ENCODE measurements at places on chromosomes 3 and 15.

DNA sequence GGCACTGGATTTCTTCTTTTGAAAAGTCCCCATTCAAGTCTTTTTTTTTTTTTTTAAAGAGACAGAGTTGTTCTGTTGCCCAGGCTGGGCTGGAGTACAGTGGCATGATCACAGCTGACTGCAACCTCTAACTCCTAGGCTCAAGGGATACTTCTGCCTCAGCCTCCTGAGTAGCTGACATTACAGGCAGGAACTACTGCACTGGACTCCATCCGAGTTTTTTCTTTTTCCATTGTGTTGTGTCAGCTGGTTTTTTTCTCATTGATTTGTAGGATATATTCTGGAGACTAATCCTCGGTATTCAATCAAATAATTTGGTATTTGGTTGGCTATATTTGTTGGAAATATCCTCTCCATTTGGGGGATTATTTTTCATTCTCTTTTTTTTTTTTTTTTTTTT is 11.8 kb downstream of the POLR2M start:
- DNase-seq = no peak

GRCh38 chr15:73051391-73051806 is 864 bp upstream of the NEO1 start:
- no peak for DNase-seq

DNA sequence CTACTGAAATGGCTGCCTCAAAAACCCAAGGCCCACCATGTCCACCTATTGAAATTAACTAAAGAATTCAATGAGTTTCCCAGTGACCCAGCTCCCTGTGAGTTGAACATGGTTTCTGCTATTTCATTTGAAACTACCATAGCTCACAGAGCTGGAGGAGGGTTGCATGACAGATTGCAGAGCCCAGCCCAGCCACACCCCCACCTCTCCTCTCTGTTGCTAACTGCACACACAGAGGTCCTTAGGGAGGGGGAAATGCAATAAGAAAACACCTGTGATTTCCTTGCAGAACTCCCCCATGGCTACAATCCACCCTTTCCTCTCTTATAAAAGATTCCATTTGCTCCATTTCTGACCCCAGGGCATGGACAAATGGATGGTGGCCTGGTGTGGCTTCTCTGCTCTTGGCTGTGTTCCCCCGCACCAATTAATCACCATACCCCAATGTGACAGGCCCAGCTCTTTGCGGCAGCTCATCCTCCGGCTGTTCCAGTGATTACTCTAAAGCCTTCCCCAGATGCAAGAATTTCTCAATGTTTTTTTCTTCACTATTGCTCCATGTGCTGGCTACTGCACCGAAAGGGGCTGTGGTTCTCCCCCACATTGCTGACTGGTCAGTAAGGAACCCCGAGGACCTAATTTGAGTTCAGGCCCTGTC is 208.4 kb upstream of the KBTBD8 start:
- DNase-seq = no peak

DNA sequence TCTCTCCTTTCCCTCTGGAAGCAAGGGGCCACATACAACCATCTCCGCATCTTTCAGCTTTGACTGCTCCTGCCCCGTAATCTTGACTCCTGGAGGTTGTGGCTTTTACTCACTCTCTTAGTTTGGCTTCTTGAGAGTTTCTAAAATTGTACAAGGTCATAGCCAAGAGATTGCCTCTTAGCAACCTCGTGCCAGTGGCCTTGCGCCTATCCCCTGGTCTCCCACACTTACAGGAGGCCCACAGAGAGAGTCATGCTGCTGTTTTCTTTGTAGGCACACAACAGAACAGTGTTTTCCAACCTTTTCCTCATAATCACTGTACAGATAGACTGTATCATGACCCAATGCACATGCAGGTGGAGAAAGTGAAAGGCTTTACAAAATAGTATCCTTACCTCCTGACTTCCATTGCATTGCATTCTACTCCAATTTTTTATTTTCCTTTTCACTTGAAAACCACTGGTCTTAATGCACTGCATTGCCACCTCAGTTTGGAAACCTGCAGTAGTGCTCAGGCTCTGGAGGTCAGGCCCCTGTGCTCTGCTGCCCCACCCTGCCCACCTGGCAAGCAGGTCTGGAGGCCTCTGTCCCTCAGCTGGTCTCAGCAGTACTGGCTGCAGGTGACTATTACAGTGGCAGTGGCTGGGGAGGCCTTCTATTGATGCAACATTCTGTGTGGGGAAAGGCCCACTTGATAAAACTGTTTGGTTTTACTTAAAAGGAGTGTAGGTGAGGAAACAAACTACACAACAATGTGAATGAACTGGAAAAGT is 156.2 kb downstream of the DNAJB8 start:
- DNase-seq = no peak

GRCh38 chr3:103644450-103644849 is 1209.6 kb downstream of the ZPLD1 start:
- DNase-seq = no peak

DNA sequence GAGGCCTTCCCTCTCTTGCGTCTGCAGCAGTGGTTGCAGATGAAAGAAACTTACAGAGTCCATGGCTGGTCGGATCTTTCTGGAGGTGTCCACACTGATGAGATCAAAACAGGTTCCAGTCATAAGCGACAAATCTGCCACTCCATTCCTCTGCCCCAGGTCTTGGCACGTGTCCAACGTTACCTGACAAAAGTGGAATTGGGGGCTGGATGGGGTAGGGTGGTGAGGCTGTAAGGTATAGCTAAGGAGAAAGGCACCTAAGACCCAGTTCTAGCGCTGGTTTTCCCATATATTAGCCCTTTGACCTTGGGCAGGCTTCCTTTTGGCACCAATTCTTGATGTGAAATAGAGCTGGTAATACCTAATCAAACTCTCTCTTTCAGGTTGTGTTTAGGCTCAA is 11.0 kb downstream of the FAM43A start:
- DNase-seq = no peak

- DNase-seq = no peak
Measured at GRCh38 chr15:70802629-70803028, 39.3 kb upstream of the UACA start.

DNA sequence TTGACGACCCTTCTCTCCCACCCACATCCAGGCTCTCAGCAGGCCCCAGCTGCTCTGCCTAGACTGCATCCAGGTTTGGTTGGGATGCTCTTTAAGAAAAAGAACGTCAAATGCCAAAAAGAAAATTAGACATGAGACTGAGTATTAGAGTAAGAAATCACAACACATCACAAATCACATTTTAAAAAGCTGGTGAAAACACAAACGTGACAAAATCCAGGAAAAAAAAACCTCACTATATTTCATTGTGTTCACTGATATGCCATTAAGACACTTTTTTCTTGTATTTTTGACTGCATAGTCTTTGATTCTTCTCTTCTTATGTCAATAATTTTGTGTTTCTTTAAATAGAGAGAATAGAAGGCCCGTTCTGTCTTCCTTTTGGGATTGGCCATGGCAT is 243.7 kb downstream of the TLE3 start:
- no peak for DNase-seq

DNA sequence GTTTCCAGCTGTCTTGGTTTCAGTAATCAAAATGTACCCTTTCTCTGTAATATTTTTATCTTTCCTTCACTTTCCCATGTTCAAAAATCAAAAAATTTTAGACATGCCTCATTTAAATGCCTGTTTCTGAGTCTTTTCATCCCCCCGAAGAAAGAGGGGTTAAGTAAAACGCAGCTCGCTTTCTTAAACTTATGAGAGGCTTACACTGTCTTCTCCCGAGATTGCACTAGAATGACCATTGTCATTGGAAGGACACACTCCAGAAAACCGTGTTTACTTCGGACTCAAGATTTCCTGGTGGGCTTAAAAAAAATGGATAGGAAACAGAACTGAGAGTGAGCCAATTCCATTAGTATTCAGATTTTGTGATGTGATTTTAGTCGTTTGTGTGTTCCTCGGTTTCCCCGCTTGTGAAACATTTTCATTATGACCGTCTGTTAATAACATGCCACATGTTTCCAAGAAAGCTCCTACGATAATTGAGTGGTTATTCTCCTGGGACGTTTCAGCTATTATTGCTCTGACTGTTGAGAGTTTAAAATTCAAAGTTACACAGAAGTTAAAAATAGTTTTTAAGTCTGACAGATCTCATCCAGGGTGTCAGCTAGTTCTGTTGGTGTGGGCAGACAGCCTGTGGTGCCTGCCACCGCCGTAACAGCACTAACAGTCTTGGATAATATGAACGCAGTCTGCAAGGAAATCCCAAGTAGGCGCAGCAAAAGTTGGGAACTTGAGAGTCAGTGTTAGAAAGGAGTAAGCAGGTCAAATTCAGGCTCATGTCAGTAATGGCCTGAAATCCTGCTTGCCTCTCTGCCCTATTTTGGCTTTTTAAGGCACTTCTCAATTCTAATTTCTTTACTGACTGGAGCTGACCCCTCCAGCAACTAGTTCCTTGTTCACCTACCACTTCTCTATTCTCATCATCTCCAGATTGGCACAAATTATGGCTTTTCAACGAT is 1.5 kb downstream of the CRYBG3 start:
- no peak for DNase-seq

GRCh38 chr3:194995334-194995733 is 275.6 kb downstream of the XXYLT1 start:
- no peak for DNase-seq

- no peak for DNase-seq
Measured at GRCh38 chr3:43699864-43700263, 9.1 kb downstream of the ABHD5 start.

- DNase-seq = no peak
Measured at GRCh38 chr3:170220871-170221270, 1.4 kb upstream of the PRKCI start.

- no peak for DNase-seq
Measured at GRCh38 chr3:37053337-37053736, 60.0 kb downstream of the MLH1 start.

- DNase-seq = no peak
Measured at GRCh38 chr3:139388077-139388476, 1.4 kb downstream of the COPB2 start.

Data from CD4-positive, alpha-beta T cell treated with Interleukin-10 for 1 hour (primary cell).